ENCODE measurements at places on chromosomes 5 and 9.

- DNase-seq, result no peak
Measured at GRCh38 chr5:122259995-122260394, 52.0 kb upstream of the SNCAIP start.

GRCh38 chr5:35904443-35905132, 33.8 kb downstream of the CAPSL start:
- DNase-seq, result no peak

DNA sequence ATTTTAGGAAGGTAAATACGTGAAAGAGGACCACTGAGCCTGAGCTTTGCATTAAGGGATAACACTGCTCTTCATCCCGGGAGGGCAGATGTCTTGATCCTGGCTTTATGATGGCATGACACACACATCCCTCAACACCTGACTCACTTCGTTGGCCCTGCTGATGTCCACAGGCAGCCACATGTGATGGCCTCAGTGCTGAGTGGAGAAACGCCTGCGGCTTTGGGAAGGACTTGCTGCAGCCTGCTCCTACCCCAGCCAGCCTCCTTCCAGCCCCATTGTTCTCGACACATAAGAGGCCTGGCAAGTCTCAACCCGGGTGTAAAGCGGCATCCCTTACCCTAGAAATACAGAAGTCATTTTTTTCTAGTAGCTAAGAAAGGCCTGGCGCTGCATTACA, 169.0 kb downstream of the SYK start:
- DNase-seq, result no peak

DNA sequence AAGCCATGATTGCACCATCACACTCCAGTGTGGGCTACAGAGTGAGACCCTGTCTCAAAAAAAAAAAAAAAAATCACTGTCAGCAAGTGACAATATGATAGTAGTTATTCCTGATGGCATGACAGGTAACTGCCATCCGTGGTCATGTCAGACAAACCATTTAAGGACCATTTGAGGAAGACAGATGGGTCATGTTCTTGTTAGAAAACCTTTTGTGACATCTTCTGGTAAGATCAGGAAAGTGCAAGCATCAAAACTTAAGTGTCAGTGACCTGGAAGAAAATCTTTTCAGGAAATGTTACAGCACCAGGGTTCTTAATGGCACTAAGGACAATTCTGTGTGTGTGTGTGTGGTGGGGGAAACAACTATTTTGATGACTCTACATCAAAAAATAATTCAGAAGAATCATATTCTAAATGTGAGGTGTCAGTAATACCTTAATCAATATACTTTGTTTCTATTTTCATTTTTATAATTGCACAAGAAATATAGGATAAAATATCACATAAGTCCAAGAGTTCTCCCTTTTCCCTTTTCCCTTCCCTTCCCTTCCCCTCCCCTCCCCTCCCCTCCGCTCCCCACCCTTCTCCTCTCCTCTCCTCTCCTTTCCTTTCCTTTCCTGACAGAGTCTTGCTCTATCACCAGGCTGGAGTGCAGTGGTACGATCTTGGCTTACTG, 17.8 kb downstream of the SLC38A9 start:
- no peak for DNase-seq

GRCh38 chr9:131448818-131449217, 53.9 kb upstream of the POMT1 start:
- DNase-seq, result no peak
